ENCODE measurements at places on chromosomes 12 and 14. TPM values are rescaled to one million over a fixed set of nuclear protein-coding genes. Genes with fewer than 3 reads are reported as not detected.

- DNase-seq = no peak
These were observed 13.0 kb downstream of the MTA1 start for GRCh38 chr14:105432657-105433056.

- no peak for DNase-seq
These were observed 7.7 kb upstream of the KICS2 start for GRCh38 chr12:64229796-64230195.

DNA sequence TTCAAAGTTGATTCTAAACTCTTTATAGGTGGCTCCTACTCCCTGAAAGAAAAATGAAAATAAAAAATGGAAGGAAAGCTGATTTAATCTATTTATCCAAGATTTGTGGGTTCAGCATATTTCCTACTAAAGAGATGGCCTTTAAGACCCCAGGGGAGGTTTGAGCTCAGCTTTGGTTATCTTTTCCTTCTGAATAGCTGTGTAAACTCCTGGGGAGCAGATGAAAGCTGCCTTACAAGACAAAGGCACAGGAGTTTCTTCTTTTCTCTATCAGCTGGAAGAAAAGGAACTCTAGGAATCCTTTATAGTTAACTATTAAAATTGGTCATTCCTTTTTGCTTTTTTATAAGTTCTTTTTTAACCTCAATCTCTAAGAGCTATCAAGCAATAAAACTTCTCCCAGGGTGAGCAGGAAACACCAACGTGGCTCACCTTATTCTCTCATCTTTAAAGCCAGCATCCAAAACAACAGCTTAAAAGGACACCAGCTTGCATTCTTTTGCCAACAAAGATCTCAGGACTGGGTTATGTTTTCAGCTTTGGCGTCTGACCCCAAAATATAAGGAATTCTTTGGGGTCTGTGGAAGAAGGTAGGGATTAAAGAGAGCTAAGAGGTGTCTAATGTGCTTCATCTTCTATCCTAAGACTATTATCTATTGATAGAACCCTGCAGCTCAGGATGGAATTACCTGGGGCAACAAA, 371.7 kb upstream of the KITLG start:
- no peak for DNase-seq

- DNase-seq = no peak
These were observed 323.9 kb downstream of the BCL11B start for GRCh38 chr14:98947911-98948595.

GRCh38 chr12:108046135-108046534, 83.0 kb upstream of the WSCD2 start:
- no peak for DNase-seq

DNA sequence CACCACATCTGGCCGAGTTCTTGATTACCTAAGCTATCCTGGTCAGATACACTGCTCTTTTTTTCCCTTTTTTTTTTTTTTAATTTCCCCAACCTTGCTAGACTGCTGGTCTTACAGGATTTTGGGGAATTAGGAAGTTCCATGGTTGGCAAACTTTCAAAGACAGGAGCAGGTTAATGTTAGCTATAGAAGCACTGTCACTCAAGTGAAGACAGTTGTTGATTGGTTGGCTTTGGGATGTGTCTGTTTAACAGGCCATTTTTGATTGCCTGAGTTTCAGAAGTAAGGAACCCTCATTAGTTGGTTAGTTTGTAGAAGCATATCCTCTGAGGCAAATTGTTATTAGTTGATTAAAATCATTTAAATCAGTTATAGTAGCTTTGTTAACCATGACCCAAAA, 36.8 kb downstream of the RAP1B start:
- no peak for DNase-seq

- DNase-seq = no peak
These were observed 43.2 kb downstream of the APPL2 start for GRCh38 chr12:105192624-105193225.

DNA sequence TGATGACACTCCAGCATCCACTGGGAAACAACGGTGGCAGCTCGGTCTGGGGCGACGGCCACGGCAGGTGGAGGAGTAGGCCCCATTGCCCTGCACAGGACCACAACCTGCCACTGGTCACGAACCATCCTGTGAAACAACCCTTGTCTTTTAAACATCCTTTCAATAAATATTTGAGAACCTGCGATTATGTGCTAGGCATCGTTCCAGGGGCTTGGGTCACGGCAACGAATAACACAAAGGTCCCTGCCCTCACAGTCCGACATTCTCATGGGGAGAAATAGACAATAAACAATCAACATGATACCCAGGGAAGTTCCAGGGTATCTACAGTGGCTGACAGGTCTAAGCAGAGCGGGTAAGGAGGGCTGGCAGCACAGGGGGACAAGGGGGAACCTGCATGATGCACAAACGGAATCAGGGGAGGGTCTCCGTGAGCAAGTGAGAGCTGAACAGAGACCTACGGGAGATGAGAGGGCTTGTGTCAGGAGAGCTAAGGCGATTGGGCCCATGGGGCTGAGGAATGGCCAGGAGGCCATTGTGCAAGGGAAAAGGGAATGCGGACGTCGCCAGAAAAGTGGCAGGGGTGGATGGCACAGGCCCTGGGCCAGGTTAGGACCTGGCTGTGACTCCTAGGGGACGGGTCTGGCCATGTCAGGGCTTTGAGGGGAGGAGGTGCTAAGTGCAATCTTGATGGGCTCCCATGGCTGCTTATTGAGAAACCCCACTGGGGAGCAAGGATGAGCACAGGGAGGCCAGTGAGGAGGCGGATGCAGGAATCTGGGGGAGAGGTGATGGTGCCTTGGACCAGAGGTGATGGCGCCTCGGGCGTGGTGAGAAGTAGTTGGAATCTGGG, 9.7 kb downstream of the SCARB1 start:
- DNase-seq = no peak

DNA sequence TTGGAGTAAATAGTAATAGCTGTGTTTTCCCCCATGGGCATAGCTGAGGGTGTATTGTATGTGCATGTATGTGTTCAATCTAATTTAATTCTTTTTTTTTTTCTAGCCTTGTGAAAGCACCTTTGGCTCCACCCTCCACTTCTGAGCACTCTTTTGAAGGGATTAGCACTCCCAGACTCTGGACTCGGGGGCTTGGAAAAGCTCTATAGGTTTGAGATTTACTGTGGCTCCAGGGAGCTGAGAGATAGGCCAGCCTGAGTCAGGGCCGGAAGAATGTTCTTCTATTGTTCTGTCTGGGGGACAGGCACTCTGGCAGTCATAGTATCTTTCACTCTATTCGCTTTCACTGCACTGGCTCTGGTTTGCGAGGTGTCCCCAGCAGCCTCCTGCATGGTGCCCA, 540.0 kb upstream of the TBX3 start:
- peak; percentile 11 for DNase-seq

DNA sequence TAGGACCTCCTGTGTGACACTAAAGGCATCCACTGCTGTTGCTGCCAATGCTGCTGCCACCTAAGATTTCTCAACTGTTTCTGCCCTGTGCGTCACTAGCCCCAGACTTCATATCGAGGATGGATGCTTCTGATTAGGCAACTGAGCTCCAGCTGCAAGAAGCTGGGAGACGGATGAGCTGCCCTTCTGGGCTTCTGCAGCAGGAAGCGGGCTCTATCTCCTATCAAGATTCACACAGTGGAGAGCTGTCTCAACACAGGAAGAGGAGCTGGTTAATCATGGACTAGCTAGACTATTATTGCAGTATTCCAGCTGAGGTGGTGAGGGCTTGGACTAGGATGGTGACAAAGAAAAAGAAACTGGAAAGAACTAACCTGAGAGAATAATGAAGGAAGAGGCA, 59.2 kb upstream of the PELI2 start:
- DNase-seq = no peak

DNA sequence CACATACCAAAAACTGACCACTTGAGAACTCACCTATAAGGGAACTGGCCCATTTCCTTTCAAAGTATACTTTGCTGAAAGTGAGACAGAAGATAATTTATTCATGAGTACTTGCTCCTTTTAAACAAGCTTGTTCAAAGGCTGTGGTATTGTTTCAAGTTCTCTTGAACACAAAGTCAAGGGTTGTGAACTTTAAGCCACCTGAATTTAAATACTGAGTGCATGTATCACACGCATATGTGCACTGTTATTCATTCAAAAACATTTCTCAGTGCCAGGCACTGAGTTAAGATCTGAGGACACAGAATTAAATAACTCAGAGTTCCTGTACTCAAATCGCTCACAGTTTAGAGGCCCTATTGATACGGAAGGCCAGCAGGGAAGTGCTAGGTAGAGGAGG, 19.1 kb upstream of the LDHB start:
- no peak for DNase-seq

DNA sequence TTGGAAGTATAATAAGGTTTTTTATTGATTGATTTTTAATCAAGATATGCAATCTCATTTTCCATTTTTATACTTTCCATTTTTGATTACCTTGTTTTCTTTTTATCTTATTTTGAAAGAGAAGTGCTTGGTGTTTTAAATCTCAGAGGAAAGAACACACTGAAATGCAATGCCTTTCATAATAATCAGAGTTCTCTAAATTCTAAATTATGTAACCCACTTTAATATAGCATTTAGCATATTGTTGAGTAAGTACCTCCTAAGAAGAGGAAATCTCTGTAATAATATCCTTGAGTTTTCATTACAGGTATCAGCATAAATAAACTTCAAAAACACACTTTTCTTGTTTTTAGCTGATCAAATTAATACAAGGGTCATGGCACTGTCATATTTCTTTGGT, 96.9 kb downstream of the GTF2A1 start:
- DNase-seq = no peak

GRCh38 chr14:105927096-105928060, 401.0 kb downstream of the TMEM121 start:
- DNase-seq = no peak

DNA sequence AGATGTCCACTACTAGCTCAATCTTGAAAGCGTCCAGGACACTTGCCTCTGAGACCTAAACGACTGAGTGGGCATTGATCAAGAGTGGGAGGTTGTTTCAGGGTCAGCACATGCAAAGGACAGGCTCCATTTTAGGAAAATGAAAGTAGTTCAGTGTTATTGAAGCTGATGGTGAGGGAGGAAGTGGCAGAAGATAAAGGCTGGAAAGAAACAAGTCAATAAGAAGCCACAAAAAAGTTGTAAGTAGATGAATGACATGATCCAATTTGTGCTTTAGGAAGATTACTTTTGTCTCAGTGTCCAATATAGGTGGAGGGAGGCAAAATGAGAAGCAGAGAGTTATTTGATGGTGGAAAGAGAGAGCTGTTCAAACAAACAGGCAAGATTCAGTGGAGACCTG, 22.0 kb downstream of the GPR65 start:
- DNase-seq = no peak

DNA sequence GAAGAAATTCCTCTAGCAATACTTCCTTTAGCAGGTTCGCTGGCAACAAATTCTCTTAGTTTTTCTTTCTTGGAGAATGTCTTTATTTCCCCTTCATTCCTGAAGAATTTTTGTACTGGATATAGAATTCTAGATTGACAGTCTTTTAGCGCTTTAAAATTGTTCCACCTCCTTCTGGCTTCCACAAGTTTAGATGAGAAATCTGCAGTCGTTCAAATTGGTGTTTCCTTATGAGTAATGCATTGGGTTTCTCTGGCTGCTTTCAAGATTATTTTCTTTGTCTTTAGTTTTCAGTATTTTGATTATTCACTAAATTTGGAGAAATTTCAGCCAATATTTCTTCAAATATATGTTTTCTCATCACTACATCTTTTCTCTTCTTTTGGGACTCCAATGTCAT, 33.3 kb upstream of the FGF6 start:
- no peak for DNase-seq

GRCh38 chr12:49519574-49519936, 19.3 kb upstream of the KCNH3 start:
- DNase-seq = no peak

DNA sequence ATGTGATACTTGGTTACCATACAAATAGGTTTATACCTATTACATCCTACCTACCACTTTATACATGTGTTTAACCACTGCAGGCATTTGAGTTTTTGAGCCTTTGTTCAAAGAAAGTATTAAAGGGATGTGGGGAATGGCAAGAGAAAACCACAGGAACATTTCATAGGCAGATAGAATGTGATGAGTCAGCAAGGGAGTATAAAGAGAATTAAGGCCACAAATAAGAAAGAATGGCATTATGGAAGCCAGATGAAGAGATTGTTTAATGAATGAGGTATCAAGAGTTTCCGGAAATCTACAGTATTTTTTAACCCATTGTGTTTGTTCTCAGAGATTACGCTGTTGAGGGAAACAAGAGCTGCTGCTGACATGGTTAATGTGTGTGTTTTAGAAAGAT, 66.9 kb downstream of the METTL25 start:
- peak; percentile 72 for DNase-seq

- DNase-seq = no peak
These were observed 22.2 kb downstream of the CPSF2 start for GRCh38 chr14:92143962-92144361.

- peak; percentile 17 for DNase-seq
These were observed 14.8 kb downstream of the ZBTB39 start for GRCh38 chr12:56991319-56992246.

DNA sequence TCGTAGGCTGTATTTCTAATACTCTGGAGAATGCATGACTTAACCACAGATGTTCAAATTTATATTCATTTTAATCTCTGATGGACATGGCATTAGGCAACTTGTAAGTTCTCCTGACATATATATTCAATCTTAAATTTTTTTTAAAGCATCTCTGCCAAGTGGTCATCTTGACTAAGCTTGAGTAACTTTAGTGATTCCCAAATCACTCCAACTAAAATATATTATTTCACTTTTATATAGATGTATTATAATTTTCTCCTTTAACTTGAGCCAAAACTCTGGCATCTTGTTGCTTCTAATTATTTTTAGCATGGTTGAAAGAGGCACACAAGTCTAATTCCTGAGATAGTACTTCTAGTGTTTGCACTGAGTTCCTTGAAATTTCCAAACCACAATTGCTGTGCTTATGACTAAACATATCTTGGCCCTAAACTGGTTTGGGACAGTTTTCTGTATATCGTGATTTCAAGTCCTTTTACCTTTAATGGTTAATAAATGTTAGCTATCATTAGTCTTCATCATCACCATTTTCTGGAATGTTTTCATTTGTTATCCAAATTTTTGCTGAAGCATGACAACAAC, 8.4 kb downstream of the LRFN5 start:
- DNase-seq = no peak

- DNase-seq = peak; percentile 24
These were observed 29.1 kb downstream of the PAWR start for GRCh38 chr12:79661629-79662028.

DNA sequence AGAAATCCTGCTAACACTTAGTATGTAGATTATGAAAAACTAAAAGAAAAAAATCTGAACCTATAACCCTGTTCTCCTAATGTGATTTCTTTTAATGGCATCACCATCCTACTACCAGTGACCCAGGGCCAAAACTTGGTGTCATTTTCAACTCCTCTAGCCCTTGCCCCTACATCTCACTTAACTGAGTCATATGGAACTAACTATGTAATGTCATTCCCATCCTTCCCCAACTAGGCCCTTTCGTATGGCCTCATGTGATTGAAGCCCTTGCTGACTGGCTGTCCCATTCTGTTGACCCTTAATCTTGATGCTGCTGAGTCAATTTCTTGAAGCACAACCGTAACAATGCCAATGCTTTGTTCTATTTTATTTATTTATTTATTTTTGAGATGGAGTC, 7.6 kb downstream of the DMAC2L start:
- no peak for DNase-seq

Gene DHRS2
- 5,493 TPM for total RNA-seq

Gene EGLN3
- not detected for total RNA-seq

Gene SLC16A7
- not detected for total RNA-seq

Gene DMAC2L
- total RNA-seq = 8.9 TPM

Gene ACSS3
- not detected for total RNA-seq

Gene ZNF705A
- total RNA-seq = not detected

Gene CLEC6A
- not detected for total RNA-seq

Gene KLRC1
- not detected for total RNA-seq

Gene KRT86
- total RNA-seq = 1.2 TPM

Data from HT1080 (cell line).